ENCODE measurements at places on chromosomes 16 and 17.

DNA sequence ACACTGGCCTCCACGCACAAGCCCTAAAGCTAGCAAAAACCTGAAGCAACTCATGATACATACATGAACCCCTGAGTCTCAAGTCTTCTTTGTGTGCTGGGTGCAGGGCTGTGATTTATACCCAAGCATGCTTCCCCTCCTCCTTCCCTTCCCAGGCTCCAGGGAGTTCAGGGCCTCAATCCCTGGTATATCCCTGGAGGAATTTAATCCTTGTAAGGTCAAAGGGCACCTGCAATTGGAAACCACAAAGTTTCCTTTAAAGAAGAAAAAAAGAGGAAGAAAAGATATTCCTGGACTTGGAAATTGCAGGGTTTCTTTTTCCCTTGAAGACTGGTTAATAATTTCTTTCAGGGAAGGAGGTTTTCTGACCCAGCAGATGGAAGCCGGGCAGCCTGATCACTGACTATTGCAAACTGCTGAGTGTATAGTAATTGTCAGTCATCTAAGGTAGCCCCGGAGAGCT is 182.3 kb downstream of the AATF start:
- no peak for DNase-seq

GRCh38 chr16:68190736-68191510 is 45.0 kb downstream of the ESRP2 start:
- no peak for DNase-seq

DNA sequence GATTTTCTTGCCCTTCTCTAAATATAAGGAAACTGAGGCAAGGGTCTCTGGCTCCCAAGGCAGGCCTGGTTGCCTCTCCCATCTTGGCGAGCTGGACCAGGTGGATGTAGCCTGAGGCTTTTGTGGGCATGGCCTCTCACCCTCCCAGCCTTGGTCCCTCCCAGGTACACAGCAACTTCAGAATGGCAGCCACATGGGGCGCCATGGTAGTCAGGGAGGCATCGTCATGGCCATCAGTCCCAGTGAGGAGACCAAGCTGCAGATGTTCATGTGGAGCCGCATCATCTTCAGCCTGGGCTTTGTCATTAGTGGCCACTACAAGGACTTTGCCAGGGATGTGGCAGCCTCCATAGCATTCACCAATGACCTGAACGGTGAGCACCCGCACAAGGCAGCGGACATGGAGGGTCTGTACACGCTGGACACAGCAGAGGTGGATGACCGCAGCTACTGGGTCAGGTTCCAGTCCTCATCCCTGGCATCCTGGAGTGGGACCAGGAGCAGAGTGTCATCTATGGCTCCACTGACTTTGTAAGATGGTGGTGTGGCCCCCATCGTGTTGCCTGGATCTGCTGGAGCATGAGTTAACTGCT is 165.8 kb upstream of the ZNF267 start:
- DNase-seq = no peak

GRCh38 chr16:14611660-14612059 is 18.4 kb downstream of the PARN start:
- no peak for DNase-seq

DNA sequence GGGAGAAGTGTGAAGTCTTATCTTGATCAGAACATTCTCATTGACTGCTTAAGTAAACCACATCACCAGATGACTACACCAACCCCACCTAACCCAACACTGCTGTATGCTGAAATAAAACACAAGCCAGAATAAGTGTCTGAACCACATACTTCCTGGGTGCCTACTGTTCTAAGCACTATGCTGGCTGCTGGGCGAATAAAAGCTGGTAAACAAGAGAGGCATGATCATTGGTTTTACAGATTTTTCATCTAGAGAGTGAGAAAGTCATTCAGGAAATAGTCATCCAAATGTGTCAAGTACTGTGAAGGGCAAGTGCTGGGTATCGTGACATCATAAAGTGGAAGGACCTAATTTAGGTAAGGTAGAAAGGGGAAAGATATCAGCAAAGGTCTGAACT is 199.0 kb upstream of the SOX9 start:
- no peak for DNase-seq

DNA sequence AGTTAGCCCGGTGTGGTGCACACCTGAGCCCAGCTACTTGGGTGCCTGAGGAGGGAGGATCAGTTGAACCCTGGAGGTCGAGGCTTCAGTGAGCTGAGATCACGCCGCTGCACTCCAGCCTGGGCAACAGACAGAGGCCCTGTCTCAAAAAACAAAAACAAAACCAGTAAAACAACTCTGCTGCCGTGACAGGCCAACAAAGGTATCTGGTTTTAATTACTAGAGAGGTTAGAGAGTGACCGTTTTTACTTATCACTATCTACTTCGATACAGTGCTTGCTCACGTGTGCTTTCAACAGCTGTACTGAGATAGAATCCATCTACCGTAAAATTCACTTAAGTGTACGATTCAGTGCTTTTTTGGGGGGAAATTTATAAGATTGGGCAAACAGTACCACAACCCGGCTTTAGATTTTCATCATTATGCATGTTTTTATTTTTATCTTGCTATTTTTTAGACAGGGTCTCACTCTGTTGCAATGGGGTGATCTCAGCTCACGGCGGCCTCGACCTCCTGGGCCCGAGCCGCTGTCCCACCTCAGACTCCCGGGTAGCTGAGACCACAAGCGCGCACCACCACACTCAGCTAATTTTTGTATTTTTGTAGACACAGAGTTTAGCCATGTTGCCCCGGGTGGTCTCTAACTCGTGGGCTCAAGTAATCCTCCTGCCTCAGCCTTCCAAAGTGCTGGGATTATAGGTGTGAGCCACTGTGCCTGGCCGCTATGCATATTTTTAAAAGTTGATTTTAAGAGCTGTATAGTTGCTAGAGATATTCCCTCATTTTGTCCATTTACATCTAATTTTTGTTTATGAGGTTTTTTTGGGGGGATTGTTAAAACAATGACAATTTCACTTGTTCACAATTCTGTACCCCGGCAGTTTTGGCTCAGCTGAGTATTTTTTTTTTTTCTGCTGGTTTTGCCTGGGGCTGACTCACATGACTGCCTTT is 30.9 kb downstream of the SERPINF1 start:
- no peak for DNase-seq

GRCh38 chr17:27343294-27343693 is 49.4 kb downstream of the WSB1 start:
- DNase-seq = no peak

- DNase-seq = no peak
These were observed 16.0 kb upstream of the CCL17 start for GRCh38 chr16:57388359-57389086.

DNA sequence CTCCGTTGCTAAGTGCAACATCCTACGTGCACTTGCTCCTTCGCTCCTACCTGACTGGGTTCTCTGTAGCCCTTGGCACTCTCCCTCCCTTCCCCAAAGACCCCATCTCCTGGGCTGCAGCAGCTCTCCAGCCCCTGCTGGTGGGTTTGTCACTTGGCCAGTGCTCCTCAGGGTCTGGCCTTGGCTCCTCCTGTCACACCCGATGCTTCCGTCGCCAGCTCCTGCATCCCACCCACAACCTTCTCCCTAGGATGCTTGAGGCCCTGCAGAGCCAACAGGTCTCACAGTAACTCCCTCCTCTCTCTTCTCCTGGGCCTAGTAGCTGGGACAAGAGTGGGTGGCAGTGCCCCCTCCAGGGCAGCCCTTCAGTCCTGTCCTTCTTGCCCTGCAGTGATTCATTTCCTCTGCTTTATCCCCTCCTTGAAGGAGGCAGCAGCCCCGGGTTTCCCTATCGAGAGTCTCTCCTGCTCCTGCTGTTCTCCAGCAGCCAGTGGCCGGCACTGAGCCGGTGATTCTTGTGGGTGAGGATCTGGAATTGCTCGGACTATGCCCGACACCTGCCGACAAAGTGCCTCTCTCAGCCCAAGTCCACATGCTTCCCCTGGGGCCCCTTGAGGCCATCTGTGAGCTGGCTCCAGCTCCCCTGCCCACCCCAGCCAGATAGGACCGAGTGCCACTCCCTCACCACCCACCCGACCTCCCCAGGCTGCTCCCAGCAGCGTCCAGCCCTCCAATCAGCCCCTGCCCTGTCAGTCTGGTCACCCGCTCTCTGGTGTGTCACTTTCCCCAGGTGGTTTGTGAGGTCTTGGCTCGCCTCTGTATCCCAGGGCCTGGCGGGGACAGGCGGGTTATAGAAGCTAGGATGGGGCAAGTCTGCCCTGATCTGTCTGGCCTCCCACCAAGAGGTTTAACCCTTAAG is 3.8 kb downstream of the LITAFD start:
- DNase-seq = no peak

GRCh38 chr16:17835118-17835876 is 364.5 kb upstream of the XYLT1 start:
- no peak for DNase-seq
